Fibroblast of the aortic adventitia (primary cell): ENCODE measurements at places on chromosomes 5 and 9. TPM values are rescaled to one million over a fixed set of nuclear protein-coding genes. Genes with fewer than 3 reads are reported as not detected.

SPATA31A1 gene
- total RNA-seq, result not detected in 2 replicates

ARL14EPL gene
- total RNA-seq, result 0.18 TPM in 1 of 2 replicates, not detected in the other

TMEM215 gene
- not detected in 2 replicates for total RNA-seq

SCGB3A2 gene
- not detected in 2 replicates for total RNA-seq

OLFM1 gene
- 0.81 and 1.5 TPM in 2 replicates for total RNA-seq

ROR2 gene
- total RNA-seq, result 13.0 and 26.5 TPM in 2 replicates

SLC22A4 gene
- 3.4 and 5.7 TPM in 2 replicates for total RNA-seq

DNA sequence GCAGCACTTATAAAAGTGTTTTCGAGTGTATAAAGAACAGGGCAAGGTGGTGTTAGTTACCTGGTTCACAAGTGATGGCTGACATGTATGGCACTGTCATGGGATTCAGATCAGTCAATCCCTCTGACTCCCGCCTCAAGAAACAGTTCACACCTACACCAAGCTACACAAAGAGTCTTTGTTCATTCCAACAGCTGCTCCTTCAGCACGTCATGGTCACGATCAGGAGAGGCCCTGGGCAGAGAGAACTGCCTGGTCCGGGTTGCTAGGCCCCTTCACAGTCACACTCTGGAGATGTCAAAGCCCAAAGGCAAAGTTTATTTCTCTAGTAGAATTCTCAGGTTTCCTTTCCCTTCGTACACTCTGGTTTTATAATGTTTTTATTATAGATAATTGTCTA, 426.7 kb downstream of the ZSWIM6 start:
- no peak for DNase-seq

- peak; percentile 47 for DNase-seq
Observed at GRCh38 chr5:131720714-131721113, 76.1 kb downstream of the FNIP1 start.

GRCh38 chr5:139642891-139643871, 5.0 kb upstream of the CXXC5 start:
- DNase-seq, result no peak

- no peak for DNase-seq
Observed at GRCh38 chr9:132776891-132777290, 101.2 kb downstream of the AK8 start.

DNA sequence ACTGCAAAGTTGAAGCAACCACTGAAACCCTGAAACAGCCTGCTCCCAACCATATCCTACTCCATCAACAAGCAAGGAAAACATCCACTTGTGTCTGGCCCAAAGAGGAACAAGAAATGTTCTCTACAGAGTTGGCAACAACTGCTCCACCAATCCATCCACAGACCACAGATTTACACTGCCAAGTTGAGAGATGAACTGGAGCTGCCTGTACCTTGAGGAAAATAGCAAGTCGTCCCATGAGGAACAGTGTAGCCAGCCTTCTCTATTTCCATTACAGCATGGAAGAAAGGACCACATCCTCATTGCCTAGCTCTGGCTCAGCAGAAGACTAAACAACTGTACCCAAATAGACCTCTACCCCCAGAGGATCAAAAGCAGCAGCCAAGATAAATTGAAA, 60.4 kb downstream of the DEPDC1B start:
- peak; percentile 10 for DNase-seq

DNA sequence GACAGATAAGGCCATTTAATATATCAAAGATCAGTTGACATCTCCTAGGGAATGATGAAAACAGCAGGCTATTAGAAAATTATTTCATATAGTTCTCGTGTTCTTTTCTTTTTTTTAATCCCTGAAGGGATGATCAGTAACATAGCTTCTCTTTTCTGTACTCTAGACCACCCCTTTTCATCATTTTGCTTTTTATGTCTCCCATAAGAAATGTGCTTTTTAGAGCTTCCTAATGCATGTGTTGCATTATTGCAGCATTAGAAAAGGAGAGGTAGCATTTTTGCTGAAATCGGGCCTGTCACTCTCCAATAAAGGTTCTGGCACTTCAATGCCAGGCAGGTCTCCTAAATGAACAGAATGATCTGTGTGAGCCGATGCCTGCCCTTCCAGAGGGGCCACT, 143.3 kb downstream of the NTRK2 start:
- DNase-seq, result no peak

DNA sequence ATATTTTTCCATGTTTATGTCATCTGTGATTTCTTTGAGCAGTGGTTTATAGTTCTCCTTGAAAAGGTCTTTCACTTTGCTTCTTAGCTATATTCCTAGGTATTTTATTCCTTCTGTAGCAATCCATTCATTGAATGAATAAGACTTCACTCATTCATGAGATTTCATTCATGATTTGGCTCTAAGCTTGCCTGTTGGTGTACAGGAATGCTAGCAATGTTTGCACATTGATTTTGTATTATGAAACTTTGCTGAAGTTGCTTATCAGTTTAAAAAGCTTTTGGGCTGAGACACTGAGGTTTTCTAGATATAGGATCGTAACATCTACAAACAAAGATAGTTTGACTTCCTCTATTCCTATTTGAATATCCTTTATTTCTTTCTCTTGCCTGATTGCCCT, 15.9 kb downstream of the RLN2 start:
- DNase-seq, result peak; percentile 10

DNA sequence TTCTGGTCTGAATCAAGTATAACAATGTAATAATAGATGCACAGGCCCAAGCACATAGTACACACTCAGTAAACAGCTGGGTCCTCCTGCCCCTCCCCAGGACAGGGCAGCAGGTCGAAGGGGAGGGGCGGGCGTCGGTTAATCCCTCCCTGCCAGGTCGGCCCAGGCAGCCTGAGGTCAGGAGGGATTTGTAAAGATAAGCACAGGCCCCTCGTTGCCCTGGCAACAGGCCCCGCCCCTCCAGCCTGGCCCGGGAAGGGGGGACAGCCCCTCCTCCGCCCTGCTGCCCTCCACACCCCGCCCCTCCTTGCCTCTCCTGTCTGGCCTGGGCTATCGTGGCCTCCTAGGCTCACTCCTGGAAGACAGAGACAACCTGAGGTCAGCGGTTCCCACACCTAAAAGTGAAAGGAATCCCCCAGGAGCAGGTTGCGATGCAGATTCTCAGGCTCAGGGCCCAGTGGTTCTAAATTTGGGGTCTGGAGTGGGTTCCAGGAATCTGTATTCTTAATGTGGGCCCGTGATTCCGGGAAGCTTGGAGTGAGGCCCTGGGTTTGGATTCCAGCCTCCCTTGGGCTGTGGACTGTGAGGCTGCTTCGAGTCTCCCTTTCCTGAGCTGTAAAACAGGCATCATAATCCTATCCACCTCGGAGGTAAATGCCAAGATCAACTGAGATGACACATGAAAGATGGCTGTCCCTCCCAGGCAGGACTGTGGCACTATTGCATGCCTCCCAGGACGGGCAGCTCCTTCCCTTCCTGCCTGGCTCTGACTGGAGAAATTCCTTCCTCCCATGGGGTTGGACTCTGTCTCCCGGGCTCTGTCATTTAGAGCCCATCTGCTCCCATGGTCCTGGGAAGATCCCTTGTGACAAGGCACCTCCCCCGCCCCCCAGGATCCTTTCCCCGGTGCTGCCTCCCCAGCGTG, 4.4 kb downstream of the CRB2 start:
- no peak for DNase-seq

GRCh38 chr9:36263683-36264082, 5.4 kb upstream of the GNE start:
- DNase-seq, result no peak

- DNase-seq, result no peak
Observed at GRCh38 chr9:108553111-108553635, 302.6 kb downstream of the ACTL7B start.

GRCh38 chr9:104944356-104944755, 16.4 kb upstream of the ABCA1 start:
- DNase-seq, result no peak

GRCh38 chr9:126293522-126293889, 33.1 kb upstream of the MVB12B start:
- no peak for DNase-seq

GRCh38 chr5:116502616-116503015, 72.0 kb downstream of the SEMA6A start:
- DNase-seq, result peak; percentile 28

GRCh38 chr5:14347522-14347921, 204.4 kb downstream of the TRIO start:
- no peak for DNase-seq

DNA sequence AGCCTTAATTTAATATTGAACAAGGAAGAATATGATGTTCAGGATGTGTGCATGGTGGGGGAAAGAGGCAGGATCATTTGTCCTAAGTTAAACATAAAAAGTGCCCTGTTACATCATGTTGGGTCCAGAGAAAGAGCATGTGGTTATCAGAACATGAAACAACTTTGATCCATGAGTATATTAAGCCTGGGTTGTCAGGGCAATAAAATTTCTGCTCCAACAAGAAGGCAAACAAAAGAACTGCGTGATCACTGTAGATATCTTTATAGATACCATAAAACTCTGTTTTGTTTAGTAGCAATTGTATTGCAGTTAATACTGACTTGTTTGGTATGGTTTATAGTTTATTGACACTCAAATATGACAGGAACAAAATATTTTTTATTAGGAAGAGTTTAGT, 35.2 kb downstream of the PCA3 start:
- DNase-seq, result no peak

DNA sequence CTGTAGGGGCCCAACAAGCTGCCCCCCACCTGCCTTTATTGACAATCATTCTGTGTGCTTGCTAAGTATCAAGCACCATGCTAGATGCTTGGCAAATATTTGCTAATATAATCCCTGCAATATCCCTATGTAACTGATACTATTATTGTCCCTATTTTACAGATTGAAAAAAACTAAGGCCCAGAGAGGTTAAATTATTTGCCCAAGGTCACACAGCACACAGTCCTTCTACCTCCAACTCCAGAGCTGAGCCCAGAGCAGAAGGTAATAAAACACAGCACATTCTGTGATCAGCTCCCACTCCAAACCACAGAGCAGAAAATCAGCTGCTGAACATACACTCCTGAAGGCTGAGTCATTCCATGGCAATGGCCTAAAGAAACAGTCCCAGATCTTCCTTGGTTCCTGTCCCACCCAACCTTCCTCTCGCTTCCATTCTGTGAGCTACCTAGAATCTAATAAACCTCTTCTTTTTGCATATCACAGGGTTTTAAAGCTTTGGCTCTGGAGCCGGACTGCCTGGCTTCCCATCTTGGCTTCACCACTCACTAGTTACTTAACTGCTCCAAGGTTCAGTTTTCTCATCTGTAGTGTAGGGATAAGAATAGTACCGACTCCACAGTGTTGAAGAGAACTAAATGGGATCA, 66.7 kb upstream of the ADRA1B start:
- DNase-seq, result peak; percentile 79

GRCh38 chr5:545641-546375, 21.6 kb upstream of the SLC9A3 start:
- no peak for DNase-seq

DNA sequence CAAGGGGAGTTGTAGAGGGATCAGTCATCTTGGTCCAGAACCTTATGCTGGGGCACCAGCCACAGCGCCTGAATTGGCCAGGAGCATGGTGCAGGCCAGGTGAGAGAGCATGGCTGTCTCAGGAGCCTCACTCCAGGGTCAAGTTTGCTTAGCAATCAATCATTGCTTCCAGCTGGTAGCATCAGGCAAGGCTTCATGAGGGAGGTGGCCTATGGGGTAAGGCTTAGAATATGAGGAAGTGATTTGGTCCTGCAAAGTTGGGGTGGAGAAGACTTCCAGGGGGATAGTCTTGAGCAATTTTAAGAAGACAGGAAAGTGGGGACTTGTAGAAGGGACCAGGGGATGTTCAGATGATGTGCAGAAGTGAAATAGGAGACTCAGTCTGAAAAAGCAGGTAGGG, 53.9 kb upstream of the PITX1 start:
- no peak for DNase-seq

DNA sequence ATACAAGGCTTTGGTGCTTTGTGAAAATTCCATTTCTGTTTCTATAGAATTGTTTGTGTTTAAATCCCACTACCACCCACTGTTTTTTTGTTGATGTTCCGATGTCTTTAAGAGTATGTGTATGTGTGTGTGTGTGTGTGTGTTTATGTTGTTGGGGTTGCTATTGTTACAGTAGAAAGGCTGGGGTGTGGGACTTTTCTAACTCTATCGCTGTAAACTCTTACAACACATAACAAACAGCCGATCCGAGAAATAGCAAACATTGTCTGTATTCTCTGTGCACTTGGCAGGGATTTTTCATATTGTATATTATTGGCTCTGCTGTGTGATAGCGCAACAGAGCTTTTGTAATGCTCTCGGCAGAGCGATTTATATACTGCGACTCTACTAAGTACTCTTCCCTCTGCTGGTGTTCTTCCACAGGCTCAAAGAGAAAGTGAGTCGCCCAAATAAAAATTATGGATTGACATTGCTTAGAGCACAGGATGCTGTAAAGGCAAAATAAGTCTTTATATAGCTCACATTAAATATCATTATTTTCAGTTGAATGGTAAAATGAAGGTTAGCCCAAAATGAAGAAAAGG, 492.2 kb upstream of the ARRDC3 start:
- no peak for DNase-seq

DNA sequence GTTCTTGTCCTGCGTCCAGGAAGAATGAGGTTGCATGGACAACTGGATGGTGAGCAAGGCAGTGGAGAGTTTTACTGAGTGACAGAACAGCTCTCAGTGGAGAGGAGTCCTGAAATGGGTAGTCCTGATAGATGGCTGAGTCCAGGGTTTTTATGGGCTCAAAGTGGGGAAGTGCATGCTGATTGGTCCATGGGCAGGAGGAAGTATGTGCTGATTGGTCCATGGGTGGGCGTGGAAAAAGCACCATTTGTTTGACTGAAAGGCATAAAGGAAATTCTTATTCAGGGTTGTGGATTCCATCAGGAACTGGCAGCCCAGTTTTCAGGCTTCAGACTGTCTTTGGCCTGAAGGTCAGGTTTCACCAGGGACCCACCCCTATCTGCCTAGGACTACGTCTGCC, 10.6 kb downstream of the FSD1L start:
- DNase-seq, result no peak

- DNase-seq, result no peak
Observed at GRCh38 chr9:114002986-114003350, 75.1 kb downstream of the AMBP start.

DNA sequence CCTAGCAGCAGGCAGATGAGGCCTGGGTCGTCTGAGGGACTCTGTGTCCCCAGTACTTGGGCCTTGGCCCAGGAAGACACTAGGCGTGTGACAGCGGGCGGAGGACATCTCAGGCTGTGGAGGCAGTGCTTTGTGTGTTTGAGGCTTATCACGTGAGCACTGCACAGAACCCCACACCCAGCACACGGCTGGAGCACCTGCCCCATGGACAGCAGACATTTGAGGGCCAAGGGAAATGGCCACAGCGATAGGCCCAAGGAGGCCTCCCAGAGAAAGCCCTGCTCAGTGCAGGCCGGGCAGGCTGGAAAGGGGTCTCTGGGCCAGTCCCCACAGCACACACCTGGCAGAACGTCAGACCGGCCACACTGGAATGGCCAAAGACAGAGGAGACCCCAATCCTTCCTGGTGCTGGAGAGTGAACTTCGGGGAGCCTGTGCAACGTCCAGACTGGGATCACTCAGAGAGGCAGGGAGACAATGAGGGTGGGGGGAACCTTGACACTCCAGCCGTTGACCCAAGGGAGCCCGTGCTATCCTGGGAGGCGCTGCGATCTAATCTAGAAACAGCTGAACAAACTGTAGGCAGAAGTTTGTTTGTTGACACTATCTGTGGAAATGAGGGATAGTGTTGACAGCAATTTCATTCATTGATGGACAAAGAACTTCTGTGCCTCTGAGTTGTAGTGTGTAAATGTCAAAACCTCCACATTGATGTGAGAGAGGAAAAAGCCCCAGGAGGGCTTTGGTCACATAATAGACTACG, 19.6 kb upstream of the FLT4 start:
- DNase-seq, result no peak
